ENCODE measurements at places on chromosomes 6 and 20.
A peak's percentile ranks its signal among the peaks of the same experiment; 100 is the strongest.

DNA sequence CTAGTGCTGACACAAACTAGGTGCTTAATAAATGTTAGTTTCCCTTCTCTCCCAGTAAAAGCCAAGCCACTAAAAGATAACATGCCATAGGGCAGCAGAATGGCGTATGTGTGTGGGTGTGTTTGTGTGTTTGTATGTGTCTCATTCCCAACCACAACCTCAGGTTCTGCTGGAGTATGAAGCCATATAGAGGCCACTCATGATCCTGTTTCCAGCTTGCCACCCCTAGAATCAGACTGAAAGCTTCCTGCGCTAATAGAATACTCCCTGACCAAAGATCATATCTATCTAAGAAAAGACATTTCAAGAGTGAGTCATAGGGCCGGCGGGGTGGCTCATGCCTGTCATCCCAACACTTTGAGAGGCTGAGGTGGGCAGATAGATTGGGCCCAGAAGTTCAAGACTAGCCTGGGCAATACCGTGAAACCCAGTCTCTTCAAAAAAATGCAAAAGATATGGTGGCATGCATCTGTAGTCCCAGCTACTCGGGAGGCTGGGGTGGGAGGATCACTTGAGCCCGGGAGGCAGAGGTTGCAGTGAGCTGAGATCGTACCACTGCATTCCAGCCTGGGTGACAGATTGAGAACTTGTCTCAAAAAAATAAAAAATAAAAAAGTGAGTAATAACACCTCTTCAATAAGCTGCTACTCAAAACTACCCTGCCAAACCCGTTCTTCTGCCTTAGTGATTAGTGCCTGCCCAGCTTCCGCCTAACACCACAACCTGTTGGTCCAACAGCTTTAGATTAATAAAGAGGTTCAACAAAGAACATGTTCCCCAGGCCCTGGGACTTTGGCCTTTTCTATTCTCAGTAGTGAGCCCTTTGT lies 11.8 kb upstream of the SNRPC start:
- DNase-seq, result no peak

- DNase-seq, result no peak
Measured at GRCh38 chr6:116355796-116356195, 15.0 kb upstream of the DSE start.

- DNase-seq, result peak; percentile 7
Measured at GRCh38 chr6:36241728-36242127, 28.1 kb upstream of the PNPLA1 start.

GRCh38 chr20:31698803-31699718 lies 23.6 kb downstream of the BCL2L1 start:
- DNase-seq, result no peak

GRCh38 chr20:62736407-62737071 lies 27.9 kb downstream of the NTSR1 start:
- no peak for DNase-seq

DNA sequence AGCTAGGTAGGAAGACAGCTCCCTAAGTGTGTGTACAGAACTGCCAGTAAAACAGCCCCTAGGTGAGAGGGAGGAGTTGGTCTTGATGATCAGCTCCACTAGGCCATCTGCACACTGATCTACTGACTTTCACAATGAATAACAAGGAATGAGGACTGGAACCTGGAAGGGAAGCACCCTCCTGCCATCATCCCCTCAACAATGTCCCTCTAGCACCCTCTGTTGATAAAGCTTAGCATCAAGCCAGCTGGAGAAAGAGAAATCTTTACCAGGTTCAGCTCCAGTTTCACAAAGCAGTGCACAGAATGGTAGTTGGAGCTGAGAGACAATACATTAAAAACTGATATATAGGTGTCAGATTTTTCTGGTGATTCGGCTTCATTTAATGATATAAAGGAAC lies 57.2 kb upstream of the IRAK1BP1 start:
- no peak for DNase-seq

GRCh38 chr6:45462190-45463134 lies 84.7 kb upstream of the SUPT3H start:
- DNase-seq, result no peak

GRCh38 chr6:142942805-142943227 lies 2.2 kb downstream of the HIVEP2 start:
- no peak for DNase-seq

GRCh38 chr6:32255199-32256153 lies 31.6 kb upstream of the NOTCH4 start:
- peak; percentile 72 for DNase-seq

- DNase-seq, result no peak
Measured at GRCh38 chr20:2358006-2358405, 22.7 kb upstream of the TGM6 start.

DNA sequence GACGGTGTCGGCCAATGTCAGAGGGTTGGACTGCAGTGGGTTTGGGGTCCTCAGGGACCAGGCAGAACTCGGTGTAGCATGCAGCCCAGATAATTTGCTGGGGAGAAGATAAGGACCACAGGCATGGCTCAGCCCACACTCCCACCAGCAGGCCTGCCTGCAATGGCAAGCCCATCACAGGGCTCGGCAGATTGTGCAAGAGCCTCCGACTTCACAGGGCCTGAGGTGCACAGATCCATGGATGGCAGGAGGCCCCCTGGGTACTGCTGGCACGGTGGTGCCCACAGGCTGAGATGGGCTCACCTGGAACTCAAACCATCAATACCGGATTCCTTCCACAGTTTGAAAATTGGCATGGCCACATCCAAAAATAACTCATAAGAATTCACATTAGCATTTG lies 180.3 kb downstream of the TTLL2 start:
- DNase-seq, result no peak

DNA sequence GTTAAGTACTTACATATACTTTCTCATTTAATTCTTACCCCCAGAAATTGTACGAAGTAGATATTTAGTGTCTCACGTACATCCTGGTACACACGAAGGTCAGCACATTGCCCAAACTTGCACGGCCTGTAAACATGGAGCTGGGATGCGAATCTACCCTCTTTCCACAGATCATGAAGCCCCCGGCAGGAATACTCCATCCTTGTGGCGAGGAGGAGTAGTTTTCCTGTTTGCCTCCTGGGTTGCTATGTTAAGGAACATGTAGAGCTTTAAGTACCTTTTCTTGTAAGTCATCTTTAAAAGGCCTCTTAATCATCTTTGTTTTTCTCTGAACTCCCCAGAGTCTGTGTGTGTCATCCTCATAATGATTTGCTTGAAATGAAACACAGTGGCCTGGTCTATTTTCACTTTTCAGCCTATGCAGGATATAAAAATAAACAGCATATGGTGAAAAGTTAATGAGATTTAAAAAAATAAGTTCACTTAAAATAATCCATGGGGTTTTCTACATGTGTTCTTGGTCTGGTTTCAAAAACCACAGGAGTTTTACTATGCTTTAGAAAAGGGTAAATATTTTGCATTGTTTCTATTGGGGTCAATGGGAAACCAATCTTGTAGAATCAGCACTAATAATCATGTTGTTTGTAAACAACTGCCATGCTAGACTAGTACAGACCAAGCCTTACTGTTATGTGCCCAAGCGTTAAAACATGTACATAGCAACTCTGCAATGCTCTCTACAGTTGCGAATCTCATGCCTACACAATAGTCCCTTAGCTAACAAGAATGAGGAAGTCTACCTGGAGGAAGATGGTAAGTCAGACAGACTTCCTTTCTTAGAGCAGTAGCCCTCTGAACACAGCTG lies 9.3 kb upstream of the ARID1B start:
- DNase-seq, result no peak

GRCh38 chr6:117514655-117515054 lies 32.2 kb downstream of the DCBLD1 start:
- DNase-seq, result no peak

- no peak for DNase-seq
Measured at GRCh38 chr6:139570166-139570565, 195.7 kb upstream of the CITED2 start.

DNA sequence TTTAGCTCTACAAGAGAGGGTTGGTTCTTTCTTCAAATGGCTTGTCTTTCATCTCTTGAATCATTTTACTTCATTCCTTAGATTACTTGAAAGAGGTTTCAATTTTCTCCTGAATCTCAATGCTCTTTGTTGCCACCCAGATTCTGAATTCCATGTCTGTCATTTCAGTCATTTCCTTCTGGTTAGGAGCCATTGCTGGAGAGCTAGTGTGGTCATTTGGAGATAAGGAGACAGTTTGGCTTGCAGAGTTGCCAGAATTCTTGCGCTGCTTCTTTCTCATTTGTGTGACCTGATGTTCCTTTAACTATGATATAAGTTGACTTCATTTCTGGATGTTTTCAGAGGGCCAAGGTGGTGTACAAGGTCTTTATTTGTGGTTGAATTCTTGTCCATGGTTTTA lies 157.8 kb downstream of the SLC22A3 start:
- DNase-seq, result no peak

DNA sequence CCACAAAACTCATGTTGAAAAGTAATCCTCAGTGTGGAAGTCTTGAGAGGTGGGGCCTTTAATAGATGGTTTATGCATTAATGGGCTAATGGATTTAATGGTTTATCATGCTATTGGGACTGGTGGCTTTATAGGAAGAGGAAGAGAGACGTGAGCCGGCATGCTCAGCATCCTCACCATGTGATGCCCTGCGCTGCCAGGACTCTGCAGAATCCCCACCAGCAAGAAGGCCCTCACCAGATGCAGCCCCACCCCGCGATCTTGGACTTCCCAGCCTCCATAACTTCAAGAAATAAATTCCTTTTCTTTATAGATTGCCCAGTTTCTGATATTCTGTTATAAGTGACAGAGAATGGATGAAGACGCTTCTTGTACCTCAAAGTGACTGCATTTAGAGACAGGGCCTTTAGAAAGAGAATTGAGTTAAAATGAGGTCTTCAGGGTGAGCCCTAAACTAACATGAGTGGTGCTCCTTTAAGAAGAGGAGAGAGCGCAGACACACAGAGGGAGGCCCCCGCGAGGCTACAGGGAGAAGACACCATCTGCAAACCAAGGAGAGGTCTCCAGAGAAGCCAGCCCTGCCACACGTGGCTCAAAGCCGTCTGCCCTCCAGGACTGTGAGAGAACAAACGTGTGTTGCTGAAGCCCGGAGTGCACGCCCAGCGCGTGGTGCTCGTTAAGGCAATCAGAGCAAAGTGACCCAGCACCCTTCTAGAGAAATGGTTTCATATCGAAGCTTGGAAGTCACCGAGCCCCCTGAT lies 56.9 kb downstream of the IRF4 start:
- DNase-seq, result no peak

- DNase-seq, result no peak
Measured at GRCh38 chr20:20411402-20411801, 43.5 kb downstream of the INSM1 start.

- no peak for DNase-seq
Measured at GRCh38 chr20:309306-309840, 12.0 kb downstream of the ZCCHC3 start.

DNA sequence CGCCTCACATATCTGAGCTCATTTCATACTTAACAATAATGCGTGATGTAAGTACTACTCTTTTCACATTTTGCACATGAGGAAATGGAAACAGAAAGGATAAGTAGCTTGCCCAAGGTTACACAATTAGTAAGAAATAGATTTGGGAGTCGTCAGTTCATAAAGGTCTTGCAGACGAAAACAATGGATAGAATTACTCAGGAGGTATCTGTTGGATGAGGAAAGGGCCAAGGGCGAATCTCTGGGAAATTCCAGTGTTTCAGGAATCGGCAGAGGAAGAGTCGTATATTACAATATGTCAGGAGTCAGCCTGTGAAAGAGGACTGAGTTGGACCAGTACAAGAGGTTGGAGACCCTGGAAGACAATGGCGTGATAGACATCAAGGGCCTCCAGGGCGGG lies 12.8 kb upstream of the EDN1 start:
- DNase-seq, result no peak

DNA sequence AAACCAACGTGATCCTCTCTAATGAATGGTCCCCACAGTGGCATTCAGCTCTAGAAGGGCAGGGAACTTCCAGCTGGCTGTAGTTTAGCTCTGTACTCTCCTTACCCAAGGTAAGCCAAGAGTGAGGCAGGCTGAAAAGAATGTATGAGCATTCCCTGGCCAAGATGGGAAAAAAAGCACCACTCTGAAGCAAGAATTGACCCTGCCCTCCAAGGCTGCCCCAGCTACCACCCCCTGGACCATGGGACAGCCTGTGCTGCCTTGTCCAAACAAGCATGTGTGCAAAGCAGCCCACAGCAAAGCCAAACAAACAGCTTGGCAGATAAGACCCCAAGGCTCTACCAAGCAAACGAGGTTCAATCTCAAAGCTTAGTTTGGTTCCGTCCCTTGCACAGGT lies 73.9 kb downstream of the GFOD1 start:
- DNase-seq, result no peak

- DNase-seq, result no peak
Measured at GRCh38 chr6:40474937-40475336, 112.2 kb downstream of the LRFN2 start.

All from stimulated activated CD4-positive, alpha-beta T cell treated with anti-CD3 and anti-CD28 coated beads, Interleukin-2, amount 100 ng/mL, for 24 hours (primary cell).